Activated T-helper 1 cell treated with anti-CD3 and anti-CD28 coated beads, Interleukin-2, amount 50 U/mL, for 16 hours (primary cell): ENCODE measurements at places on chromosomes 4 and X.

DNA sequence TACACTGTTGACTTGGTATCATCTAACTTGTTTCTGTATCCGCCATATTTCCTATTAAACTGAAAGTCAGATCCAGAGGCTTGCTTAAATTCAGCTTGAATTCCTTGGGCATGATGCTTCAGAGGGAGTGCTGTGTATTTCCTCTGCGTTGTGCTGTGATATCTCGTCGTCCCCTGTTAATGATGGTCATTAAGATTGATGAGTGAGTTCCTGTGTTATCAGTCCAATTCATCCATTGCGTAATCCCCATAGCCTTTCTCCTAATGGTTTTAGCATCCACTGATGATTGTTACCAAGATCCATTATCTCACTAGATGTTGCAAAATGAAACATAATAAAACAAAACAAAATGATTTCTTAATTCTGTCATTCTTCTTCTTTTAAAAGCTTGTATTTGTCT lies 31.3 kb upstream of the CHM start:
- DNase-seq: no peak

DNA sequence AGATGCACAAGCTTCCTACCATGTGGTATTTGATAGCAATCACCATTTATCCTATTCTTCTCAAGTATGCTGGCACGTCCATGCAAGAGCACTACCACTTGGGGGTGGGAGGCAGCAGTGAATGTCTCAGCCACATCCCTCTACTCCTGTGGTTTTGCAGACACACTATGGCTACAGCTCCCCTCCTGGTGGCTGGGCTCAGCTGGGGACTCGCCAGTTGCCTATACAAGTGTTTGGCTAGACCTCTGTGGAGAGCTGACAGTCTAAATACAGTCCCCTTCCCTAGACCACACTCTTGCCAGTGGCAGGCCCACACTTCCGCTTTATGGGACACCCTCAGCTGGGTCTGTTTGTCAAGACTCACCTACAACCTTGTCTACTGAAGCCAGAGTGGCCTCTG lies 53.2 kb downstream of the ADGRA3 start:
- DNase-seq: no peak

DNA sequence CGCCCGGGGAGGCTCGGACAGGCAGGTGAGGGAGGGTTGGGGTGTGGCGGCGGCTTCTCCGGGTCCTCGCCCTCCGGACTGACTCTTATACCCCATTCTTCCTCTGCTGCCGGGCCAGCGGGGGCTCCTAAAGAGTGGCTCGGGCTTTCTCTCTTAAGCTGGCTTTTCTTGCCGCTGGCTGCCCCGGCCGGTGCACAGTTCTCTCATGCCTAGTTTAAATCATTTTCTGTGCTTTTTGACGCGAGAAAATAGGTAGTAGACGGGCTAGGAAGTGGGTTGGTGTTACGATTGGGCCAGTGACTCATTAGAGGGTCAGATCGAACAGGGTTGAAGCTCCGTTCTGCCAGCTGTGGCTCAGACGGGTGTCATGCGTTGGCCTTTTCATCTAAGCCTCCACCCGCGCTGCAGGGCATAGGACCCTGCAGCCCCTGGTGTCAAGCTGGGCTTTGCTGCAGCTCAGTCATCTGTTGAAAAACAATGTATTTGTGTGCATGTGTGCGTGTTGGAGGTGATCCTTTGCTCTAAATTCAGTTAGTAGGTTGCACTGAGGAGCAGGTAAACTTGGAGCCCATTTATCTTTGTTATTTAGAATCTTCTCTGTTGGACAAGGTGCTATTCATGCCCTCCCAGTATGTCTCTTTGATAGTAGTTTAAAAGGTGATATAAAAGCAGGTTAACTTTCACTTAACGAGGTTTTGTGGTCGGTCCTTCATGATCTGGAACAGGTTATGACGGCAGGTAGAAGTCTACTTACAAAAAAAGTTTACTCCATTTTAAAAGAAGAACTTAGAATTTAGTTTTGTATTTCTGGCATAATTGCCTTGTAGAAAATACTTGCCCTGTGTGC lies 802 bp downstream of the BMP2K start:
- DNase-seq: peak; percentile 20

- no peak for DNase-seq
Measured at GRCh38 chr4:171812333-171812664, 905 bp upstream of the GALNTL6 start.

GRCh38 chr4:140497747-140498636 lies at the start of gene MGAT4D:
Gene MGAT4D (minus strand): TSS chr4:140498293. CDS start chr4:140498222, 71 bp downstream.
- DNase-seq: no peak
